ENCODE measurements at places on chromosomes 5 and 9.
A peak's percentile ranks its signal among the peaks of the same experiment; 100 is the strongest.

GRCh38 chr5:76626738-76627137 lies 3.5 kb upstream of the F2RL2 start:
- no peak for DNase-seq

DNA sequence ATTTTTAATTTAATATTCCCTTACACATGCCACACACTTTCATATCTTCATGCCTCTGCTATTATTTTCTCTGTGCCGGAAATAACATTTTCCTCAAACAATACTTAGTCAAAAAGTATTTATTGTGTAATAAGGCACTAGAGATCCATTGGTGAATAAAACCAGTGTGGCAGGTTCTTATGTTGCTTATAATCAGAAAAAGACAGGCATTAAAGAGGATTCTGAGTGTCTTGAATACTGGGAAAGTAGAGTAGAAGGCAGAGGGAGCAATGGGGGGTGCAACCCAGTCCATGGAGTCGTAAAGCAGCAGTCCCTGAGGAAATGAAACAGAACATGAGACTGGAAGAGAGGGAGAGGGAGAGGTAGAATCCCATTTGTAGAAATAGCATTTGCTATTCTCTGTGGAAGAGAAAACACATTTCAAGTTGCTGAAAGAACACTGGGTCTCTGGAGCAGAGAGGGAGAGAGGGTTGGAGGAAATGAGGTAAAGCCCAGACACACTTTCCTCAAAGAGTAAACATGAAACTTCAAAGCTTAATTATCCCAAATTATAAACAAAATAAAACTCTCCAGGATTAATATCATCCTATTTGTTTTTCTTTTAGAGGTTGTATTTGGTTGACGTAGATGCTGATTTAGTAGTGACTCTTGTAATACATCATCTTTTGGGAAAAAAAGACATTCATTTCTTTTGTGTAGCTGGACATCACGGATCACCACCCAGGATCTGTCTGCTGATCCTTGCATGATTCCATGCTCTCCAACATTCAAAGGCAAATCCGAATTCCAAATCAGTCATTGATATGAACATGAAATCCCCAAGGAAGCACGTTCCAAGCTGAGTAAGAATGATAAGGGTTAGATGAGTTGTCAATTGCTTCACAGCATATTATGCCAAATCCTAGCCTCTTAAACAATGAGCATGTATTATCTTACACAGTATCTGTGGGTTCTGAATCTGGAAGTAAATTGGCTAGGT lies 37.4 kb upstream of the GRAMD2B start:
- DNase-seq, result no peak

- DNase-seq, result no peak
These were observed 10.2 kb upstream of the GABRP start for GRCh38 chr5:170773024-170773985.

GRCh38 chr5:81936066-81936465 lies 35.8 kb upstream of the ATG10 start:
- DNase-seq, result no peak

DNA sequence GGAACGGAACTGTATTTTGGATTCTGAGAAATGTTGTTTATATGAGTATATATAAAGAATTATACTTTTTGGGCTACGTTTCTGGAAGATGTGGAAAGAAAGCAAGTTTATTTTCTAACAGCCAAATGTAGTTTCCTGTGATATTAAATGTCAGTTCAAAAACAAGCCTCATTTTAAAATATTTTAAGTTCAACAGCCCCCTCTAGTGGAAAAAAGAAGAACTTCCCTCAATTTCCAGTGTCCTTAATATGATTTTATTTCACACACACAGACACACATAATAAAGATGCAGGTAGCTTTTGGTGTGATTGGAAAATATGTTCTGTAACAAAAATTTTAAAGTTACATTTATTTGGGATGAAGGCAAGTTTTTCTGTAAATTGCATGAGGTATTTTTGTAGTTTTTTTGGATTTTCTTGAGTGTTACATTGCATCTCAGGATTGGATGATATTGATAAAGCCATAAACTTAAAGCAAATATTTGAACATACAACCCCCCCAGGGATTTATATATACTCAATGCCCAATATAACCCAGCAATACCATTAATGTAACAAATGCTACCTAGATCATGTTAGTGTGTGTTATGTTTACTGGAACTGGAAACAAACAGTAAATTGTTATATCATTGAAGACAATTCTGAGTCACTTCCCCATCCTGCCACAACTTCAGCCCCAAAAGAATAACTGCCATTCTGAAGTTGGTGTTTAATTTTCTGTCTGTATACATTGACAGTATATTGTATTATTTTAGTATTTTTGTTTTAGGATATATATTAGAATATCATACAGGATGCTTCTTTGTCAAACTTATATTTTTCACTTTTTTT lies 54.0 kb downstream of the CCDC171 start:
- no peak for DNase-seq

DNA sequence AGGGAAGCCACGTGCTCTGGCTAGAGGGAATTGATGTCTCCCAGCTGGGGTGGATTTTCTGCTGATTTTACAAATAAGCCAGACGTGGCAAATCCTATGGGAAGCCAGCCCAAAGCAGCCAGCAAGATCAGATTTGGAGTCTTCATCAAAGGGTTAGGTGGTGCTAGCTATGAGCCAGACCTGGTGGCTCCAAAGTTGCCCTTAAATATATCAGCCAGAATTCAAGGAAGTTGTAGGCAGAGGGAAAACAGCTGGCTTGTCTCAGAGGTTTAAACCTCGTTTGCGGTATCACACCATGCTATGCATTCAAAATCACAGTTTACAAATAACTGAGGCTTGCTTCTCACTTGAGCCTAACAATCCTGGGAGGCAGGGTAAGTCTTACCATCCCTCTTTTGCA lies 313.2 kb downstream of the MLLT3 start:
- no peak for DNase-seq

DNA sequence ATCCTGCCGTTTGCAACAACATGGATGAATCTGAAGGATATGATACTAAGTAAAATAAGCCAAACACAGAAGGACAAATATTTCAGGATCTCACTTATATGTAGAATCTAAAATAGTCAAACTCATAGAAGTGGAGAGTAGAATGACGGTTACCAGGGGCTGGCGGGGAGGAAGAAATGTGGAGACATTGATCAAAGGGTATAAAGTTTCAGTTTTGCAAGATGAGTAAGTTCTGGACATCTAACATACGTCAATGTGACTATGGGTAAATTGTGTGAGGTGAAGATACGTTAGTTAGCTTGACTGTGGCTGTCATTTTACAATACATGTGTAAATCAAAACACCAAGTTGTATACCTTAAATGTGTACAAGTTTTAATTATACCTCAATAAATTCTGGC lies 200.3 kb downstream of the SNX18 start:
- no peak for DNase-seq

DNA sequence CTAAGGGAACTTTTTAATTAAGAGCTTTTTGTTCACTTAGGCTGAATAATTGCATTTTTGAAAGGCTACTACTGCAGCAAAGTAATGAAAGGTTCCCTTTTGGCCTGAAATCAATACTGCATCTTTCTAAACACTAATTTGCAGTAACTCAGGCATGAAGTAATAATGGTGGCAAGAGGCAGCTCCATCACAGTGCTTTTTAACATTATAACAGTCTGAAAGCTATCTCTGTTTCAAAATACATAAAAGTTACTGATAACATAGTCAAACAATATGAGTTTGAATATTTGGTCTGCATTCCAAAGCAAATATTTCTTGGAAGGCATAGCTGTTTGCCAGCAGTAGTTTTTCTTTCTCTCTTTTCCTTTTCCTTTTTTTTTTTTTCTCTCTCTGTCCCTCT lies 113.4 kb downstream of the FBN2 start:
- no peak for DNase-seq

GRCh38 chr9:138063785-138064184 lies 186.2 kb downstream of the CACNA1B start:
- peak; percentile 45 for DNase-seq

GRCh38 chr9:133163504-133164172 lies at the start of gene GBGT1:
Gene GBGT1, minus strand, starts transcription at chr9:133163914. Its CDS starts 1,502 bp downstream, at chr9:133162412.
- no peak for DNase-seq

- no peak for DNase-seq
These were observed 9.7 kb downstream of the ANGPTL2 start for GRCh38 chr9:127112735-127113161.

- no peak for DNase-seq
These were observed 238.6 kb downstream of the SLF1 start for GRCh38 chr5:94857111-94857510.

GRCh38 chr9:81080900-81081299 lies 608.4 kb downstream of the TLE1 start:
- DNase-seq, result no peak

DNA sequence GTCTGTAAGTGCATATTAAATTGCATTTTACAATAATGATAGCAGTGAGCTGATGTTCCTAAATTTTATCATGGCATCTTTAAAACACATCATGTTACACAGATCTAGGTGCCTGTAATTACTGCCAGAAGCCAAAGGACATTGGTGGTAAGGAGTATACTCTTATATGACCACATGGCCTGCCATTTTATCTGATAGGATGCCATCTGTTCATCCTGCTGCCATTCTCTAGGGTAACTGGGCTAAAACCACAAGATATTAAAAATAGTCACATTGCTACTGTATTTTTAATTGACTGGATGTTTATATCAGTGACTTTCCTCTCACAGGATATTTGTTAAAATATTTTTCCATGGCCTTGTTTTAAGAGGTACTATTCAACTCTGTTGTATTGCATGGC lies 53.1 kb downstream of the HCN1 start:
- no peak for DNase-seq

- DNase-seq, result no peak
These were observed 52.3 kb downstream of the RGMB start for GRCh38 chr5:98825582-98826375.

DNA sequence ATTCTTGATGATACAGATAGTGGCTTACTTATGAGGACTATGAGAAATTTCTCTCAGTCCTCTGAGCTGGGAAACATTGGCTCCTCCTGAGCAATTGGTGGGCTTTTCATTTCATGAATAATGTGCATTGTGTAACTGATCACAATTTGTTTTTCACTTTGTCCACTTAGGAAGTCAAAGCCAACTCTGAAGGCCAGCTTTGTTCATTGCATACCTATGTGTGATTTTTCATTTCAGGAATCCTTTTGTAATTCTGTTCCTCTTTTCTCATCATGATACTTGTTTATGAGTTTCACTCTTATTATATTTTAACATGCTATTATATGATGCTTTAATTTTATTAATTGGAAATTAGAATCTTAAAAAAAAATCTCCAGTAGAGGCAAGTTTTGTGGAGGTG lies 483.0 kb downstream of the EBF1 start:
- DNase-seq, result no peak

DNA sequence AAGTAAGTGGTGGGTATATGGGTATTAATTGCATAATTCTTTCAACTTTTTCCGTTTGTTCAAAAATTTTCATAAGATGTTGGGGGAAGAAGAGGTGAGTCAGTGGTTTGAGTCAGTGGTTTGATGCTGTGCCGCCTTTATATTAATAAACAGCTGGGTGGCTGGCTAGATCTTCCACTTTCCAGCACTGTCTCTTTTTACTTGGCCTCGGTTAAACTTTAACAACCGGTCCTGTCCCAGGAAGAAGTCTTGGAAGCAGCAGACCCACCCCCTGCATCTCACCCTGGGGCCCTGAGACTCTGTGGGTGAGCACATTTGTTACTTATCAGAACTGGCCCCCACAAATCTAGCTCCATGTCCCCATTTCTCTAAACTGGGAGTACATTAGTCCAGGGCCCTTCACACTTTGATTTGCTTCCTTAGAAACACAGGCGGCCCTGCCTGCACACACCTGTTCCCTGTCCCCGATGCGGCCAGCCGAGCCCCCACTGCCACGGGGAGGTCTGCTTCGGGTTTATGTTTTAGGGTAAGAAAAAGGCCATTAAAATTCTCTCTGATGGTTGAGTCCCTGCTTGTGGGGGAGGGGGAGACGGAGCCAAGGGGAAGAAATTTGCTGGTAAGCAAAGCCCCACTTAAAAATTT lies 90.7 kb downstream of the PTCH1 start:
- no peak for DNase-seq

DNA sequence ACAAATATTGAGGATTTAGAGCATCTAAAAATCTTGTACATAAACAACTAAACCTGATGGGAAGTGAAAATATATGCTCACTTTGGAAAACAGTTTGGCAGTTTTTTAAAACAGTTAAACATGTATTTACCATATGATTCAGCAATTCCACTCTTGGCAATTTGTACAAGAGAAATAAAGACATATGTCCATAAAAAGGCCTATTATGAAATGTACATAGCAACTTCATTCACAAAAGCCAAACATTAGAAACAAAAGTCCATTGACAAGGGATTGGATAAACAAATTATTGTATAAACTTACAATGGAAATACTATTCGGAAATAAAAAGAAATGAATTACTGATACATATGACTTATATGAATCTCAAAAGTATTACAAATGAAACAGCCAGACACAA lies 196.2 kb upstream of the SLC24A2 start:
- DNase-seq, result no peak
